ENCODE measurements at places on chromosomes 12 and 14.

DNA sequence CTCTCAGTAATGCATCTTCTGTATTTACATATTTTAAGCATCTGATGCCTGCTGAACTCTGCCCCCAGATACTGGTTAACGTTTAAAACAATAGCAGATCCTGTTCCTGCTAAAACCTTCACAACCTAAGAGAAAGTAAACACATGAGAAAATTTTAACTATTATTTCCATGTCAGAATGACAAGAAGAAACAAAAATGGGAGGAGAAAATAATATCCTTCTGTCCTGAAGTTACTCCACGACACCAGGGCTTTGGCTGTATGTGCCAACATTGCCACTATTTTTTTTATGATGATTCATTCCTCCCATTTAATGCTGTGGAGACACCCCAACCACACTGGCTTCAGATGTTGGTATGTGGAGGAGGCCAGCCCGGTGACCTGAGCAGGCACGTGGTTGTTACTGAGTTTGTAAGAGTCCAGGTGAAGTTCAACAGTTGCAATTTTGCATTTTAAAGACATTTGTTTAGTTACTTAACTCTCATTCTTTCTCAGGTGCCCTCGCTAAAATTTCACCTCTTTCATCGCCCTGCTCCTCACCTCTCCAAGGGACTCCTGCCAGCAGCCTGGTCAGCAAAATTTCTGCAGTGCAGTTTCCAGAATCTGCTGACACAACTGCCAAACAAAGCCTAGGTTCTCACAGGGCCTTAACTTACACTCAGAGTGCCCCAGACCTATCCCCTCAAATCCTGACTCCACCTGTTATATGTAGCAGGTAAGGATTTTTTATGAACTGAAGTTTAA is 65.5 kb upstream of the SLCO1C1 start:
- DNase-seq = no peak

DNA sequence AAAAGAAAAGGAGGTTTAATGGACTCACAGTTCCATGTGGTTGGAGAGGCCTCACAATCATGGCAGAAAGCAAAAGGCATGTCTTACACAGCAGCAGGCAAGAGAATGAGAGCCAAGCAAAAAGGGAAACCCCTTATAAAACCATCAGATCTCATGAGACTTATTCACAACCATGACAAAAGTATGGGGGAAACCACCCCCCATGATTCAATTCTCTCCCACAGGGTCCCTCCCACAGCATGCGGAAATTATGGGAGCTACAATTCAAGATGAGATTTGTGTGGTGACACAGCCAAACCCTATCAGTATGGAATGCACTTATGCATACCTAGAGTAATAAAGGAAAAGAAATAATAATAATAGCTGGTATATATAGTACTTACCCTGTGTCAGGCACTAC is 4.5 kb upstream of the GLIPR1 start:
- no peak for DNase-seq

DNA sequence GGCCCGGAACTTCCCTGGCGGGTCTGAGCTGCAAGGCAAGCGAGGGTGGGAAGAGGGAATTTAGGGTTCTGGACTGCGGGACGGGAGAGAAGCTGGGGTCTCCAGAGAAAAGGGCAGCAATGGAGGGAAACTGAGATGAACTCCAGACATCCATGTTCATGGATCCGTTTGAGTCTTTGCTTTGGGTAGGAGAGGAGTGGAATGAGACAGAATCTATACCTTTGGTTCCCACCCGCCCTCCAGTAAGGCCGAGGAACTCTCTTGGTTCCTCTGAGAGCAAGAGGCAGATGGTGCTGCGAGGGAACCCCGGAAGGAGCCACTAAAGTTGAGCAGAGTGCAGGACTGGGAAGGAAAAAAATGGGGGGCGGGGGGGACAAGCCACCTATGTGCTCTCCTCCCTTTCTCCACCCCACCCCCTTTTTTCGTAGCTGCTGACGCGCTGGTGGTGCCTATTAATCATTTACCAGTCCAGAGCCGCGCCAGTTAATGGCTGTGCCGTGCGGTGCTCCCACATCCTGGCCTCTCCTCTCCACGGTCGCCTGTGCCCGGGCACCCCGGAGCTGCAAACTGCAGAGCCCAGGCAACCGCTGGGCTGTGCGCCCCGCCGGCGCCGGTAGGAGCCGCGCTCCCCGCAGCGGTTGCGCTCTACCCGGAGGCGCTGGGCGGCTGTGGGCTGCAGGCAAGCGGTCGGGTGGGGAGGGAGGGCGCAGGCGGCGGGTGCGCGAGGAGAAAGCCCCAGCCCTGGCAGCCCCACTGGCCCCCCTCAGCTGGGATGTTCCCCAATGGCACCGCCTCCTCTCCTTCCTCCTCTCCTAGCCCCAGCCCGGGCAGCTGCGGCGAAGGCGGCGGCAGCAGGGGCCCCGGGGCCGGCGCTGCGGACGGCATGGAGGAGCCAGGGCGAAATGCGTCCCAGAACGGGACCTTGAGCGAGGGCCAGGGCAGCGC is 1.2 kb downstream of the SSTR1 start:
- DNase-seq = peak; percentile 53

DNA sequence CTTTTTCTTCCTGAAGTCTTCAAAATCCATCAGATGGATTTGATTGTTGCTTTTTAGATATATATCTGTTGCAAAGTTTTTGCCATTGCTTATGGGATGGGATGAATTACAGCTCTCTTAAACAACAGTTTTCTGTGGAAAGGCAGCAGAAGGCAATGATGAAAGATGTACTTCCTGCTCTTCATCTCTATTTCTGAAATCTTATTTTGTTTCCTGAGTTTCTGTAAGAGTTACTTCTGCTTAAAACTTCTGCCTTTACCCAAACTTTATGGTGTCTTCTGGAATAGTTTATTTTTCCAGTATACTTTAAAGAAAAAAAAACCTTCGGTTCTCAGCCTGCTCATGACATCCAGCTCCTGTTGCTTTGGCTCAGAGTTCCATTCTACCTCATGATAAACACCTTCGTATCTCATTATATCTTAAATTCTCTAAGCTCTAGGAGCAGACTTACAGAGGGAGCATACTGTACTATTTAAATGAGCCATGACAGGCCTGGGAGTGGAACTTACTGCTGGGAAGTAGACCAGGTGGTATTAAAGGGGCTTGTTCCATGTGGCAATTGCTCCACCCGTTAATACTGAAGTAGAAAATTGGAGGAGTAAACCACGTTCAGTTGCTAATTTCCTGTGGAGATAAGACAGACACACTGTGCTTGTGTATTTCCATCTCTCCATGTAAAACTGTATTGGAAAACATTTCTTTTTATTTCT is 288.4 kb downstream of the FBXL14 start:
- DNase-seq = no peak

DNA sequence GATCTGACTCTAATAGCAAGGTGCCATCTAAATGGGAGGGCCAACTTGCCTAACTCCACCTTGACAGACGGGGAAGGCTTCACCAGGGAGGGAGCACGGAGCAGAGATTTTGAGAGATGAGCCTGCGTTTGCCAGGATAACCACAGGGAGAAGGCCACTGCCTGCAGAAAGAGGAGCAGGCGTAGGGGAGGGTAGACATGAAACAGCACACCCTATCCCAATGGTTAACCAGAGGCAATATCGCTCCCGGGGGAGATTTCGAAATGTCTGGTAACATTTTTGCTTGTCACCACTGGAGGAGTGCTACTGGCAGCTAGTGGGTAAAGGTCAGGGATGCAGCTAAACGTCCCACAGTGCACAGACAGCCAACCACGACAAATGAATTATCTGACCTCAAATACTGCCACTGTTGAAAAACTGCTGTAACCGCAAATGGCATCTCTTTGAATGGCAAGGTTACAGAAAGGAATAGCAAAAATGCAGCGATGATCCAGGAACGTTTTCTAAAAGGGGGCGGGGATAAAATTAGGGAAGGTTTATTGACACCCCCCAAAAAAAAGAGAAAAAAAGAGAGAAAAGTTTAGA is 126.0 kb upstream of the ATF7IP start:
- no peak for DNase-seq

DNA sequence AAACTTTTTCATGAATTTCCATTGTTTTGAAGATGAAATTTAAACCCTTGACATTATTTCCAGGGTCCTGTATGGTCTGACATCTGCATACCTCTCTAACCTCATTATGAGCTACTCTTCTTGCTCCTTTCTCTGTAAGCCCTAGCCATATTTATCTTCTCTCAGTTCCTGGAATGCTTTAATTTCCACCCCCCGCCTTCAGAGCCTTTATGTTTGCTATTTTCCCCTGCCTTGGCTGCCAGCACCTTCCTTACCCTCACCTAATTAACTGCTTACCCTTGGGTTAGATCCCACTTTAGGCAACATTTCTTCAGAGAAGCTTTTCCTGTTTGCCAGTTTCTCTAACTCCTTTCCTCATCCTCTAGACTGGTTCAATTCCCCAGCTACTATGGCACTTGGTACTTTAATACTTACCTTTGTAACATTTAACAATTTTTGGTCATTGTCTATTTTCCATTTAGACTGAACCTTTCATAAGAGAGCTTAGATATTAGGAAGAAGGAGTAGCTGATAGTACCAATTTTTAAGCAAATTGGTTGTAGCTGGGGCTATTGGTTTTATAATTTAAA is 6.0 kb downstream of the STYX start:
- DNase-seq = no peak

- DNase-seq = no peak
Measured at GRCh38 chr14:92495027-92495426, 18.6 kb upstream of the RIN3 start.

- DNase-seq = no peak
Measured at GRCh38 chr12:40202095-40203059, 22.4 kb upstream of the LRRK2 start.

- no peak for DNase-seq
Measured at GRCh38 chr14:73795974-73796373, 55.7 kb upstream of the PTGR2 start.

- no peak for DNase-seq
Measured at GRCh38 chr14:36068777-36069534, 107.6 kb downstream of the PTCSC3 start.

DNA sequence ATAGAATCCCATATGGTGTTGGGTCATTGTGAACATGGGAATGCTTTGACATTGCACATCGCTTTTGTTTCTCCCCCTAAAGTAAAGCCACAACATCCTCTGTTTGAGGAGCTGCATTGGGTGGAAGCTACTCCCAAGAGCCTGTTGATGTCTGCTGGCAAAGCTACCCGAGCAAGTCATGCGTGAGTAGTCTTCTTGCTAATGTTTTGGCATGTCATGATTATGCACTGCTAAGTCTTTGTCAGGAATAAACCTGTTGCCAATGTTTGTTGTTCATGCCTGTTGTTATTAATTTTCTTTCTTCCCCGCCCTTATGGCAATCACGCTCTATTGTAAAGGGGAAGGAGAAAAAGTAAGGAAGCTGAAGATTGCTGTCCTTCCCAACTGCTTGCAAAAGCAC is 97.3 kb downstream of the EXOC5 start:
- no peak for DNase-seq

- DNase-seq = no peak
Measured at GRCh38 chr14:68888883-68889282, 90.2 kb downstream of the ACTN1 start.

GRCh38 chr12:103468837-103469236 is 26.9 kb downstream of the C12orf42 start:
- no peak for DNase-seq

- DNase-seq = peak; percentile 67
Measured at GRCh38 chr14:69501423-69501838, 16.9 kb downstream of the PLEKHD1 start.

GRCh38 chr12:1922075-1922709 is 3.7 kb upstream of the CACNA2D4 start:
- no peak for DNase-seq

- DNase-seq = no peak
Measured at GRCh38 chr12:47991106-47992061, 12.9 kb downstream of the COL2A1 start.

DNA sequence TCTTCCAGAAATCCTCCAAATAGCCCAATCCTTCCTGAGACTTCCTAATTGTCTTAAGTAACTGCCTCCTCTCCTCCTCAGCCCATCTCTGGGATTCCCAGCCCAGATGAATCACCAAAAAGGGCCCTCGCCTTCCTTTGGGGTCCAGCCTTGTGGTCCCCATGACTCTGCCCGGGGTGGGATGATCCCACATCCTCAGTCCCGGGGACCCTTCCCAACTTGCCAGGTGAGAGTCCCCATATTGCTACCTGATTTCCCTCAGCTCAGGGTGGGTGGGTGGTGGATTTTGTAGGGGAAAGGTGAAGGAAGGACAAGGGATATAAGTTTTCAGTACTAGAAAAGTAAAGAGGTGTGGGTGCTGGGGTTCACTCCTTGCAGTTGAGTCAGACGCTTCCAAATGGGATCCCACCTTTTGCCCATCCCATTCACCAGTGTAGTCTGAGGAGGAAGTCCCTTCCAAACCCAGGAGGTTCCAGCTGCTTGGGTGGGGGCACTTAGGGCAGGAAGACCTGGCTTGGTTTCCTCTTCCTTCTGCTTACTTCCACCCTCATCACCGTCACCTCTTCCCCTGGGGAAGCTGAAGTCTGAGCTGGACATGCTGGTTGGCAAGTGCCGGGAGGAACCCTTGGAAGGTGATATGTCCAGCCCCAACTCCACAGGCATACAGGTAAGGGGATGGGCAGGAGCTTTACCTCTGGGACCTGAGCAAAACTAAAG is 5.6 kb downstream of the GLI1 start:
- no peak for DNase-seq

- no peak for DNase-seq
Measured at GRCh38 chr12:130026608-130027176, 122.9 kb upstream of the TMEM132D start.

GRCh38 chr12:33605757-33606156 is 166.1 kb upstream of the SYT10 start:
- no peak for DNase-seq

- no peak for DNase-seq
Measured at GRCh38 chr14:78605897-78606500, 435.8 kb downstream of the NRXN3 start.

GRCh38 chr14:55279384-55279783 is 8.2 kb downstream of the FBXO34 start:
- no peak for DNase-seq

- DNase-seq = no peak
Measured at GRCh38 chr14:73452341-73453186, 5.8 kb downstream of the NUMB start.

GRCh38 chr12:123083661-123084571 is 67.0 kb downstream of the PITPNM2 start:
- DNase-seq = no peak

GRCh38 chr12:94768398-94769046 is 118.2 kb upstream of the TMCC3 start:
- DNase-seq = no peak

GRCh38 chr12:97275256-97275655 is 187.3 kb upstream of the RMST start:
- DNase-seq = no peak

DNA sequence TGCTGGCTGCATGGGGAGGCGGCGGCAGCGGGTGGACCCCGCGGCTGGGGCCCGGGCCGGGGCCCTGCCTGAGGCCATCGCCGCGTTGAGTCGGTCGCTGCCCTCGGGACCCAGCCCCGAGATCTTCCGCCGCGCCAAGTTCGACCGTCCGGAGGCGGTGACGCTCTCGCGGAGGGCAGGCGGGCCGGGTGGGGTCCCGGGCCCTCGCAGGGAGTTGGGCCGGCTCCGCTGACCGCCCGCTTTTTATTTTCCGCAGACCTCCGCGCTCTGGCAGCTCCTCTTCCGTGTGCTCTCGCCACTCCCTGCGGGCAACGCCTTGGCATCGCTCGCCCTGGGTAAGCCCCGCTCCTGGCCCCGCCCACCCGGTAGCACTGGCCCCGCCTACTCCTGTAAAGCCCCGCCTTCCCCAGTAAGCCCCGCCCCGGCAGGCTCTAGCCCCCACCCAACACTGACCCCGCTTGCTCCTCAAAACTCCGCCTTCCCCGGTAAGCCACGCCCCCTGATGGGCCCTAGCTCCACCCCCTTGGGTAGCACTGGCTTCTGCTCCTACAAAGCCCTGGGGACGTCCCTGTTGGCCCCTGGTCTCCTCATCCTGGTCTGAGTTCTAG is 424 bp downstream of the TEDC1 start:
- DNase-seq = peak; percentile 74

- no peak for DNase-seq
Measured at GRCh38 chr12:62930546-62931425, 4.2 kb downstream of the PPM1H start.

Measured in psoas muscle (tissue), 8 donors.